Effector memory CD4-positive, alpha-beta T cell (primary cell): ENCODE measurements at places on chromosomes 1 and 21.

GRCh38 chr1:110235834-110236682 lies 25.9 kb downstream of the KCNC4 start:
- no peak overlapping the region for H3K4me3 ChIP-seq
- no peaks in the 10 kb centered on the region for H3K27me3 ChIP-seq
- H3K4me1 ChIP-seq, result no peaks in the 10 kb centered on the region
- DNase-seq, result no peak
- no peak overlapping the region for H3K27ac ChIP-seq

DNA sequence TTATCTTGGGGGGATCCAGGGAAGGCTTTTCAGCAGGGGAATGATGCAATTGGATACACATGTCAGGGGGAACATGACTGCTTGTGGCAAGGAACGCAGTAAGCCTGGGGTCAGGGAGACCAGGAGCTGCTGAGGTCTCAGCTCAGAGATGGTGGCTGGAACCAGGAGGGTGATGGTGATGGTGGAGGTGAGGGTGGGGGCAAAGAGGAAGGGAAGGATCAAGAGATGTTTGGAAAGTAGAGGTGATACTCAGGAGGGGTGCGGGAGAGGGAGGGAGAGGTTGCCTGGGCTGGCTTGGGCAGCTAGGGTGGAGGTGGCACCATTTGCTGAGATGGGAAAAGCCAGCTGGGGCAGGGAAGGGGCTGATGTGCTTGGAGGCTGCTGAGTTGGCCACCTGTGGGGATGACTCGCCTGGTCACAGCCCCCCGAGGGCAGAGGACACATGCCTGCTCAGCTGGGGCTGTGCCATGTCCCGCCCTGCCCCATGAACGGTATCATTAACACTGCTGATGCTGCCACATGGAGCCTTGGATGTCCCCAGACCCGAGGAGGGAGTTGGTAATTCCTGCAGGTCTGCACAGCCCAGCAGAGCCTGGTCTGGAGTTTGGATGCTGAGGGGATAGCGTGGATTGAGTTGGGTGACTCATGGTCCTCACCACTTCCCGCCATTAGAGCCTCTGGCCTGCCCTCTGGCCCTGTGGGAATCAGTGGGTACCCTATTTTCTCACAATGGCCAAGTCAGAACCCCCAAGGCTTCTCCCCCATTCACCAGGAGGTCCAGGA lies 6.3 kb upstream of the PADI1 start:
- no peaks in the 10 kb centered on the region for H3K36me3 ChIP-seq
- no peaks in the 10 kb centered on the region for H3K27me3 ChIP-seq
- no peak overlapping the region for H3K27ac ChIP-seq
- no peak for DNase-seq

DNA sequence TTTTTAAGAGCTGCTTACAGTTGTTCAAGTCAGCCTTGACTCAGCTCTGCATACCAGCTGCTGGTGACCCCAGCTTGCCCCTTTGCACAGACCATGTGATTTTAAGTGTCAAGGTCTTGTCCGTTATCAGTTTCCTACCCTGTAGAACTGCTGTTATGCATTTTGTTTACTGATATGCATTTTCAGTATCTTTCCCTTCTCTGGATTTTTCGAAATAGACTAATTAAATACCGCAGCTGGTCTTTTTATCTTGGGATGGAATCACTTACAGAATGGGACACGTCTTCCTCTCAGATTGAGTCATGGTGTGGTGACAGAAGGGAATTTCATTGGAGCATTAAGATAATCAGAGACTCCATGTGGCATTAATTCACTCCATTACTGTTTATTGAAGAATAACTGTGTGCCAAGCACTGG lies 145.6 kb downstream of the FMN2 start:
- no peak overlapping the region for H3K4me3 ChIP-seq
- no peak overlapping the region for H3K27ac ChIP-seq
- H3K36me3 ChIP-seq, result no peaks in the 10 kb centered on the region
- no peaks in the 10 kb centered on the region for H3K4me1 ChIP-seq

DNA sequence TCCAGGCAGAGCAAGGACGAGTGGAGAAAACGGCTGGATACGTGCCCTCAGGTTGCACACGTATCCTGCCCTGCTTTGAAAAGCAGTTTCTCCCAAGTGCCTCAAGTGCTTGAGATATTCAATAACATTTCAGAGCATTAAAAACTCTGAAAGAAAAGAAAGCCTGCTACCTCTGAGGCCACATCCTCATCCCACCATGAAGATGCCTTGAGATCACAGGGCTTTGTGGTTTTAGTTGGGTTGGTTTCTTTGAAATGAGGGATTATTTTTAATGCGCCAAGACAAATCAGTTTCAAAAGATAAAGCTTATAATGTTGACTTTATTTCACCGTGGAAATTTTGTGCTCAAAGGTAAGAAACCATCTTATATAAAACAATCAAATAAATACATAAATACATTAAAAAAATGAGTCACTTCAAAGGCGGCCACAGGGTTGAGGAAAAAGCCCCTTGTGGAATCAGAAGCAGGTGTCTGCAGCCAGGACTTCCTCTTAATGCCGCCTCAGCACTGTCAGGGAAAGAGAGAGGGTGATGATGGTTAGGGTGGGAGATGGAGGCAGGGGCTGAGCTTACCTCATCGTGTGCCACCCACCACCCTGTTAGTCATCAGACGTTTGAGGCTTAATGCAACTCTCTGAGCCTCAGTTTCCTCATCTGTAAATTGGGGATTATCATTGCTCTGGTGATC lies 1.4 kb downstream of the NPPB start:
- no peaks in the 10 kb centered on the region for H3K36me3 ChIP-seq
- H3K4me1 ChIP-seq, result no peaks in the 10 kb centered on the region
- H3K27me3 ChIP-seq, result peaks cover 30% of the 10 kb centered on the region
- no peak overlapping the region for H3K27ac ChIP-seq
- DNase-seq, result no peak

- DNase-seq, result no peak
- H3K4me3 ChIP-seq, result no peak overlapping the region
- H3K4me1 ChIP-seq, result no peaks in the 10 kb centered on the region
- no peaks in the 10 kb centered on the region for H3K36me3 ChIP-seq
- H3K27me3 ChIP-seq, result no peaks in the 10 kb centered on the region
Observed at GRCh38 chr1:227794817-227795192, 20.7 kb upstream of the PRSS38 start.

DNA sequence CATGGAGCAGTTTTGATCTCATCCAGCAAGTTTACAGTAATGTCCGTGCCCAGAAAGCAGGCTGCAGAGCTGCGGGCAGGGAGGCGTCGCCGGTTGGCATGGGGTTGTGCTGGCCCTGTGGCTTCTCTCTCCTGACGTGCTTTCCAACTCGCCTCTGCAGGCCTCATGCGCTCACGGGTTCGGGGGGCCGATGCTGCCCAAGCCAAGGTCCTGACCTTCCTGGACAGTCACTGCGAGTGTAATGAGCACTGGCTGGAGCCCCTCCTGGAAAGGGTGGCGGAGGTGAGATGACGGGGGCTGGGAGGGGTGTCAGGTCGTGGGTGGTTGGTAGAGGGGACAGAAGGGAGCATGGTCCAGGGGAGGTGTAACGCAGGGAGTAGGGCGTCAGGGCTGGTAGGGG lies 176.1 kb downstream of the GALNT2 start:
- H3K27me3 ChIP-seq, result no peaks in the 10 kb centered on the region
- peaks cover 10% of the 10 kb centered on the region for H3K36me3 ChIP-seq
- DNase-seq, result no peak
- H3K4me3 ChIP-seq, result no peak overlapping the region
- H3K27ac ChIP-seq, result no peak overlapping the region

GRCh38 chr21:33477066-33477465 lies 2.7 kb downstream of the TMEM50B start:
- peaks cover 10% of the 10 kb centered on the region for H3K4me1 ChIP-seq
- no peak overlapping the region for H3K4me3 ChIP-seq
- no peak for DNase-seq

DNA sequence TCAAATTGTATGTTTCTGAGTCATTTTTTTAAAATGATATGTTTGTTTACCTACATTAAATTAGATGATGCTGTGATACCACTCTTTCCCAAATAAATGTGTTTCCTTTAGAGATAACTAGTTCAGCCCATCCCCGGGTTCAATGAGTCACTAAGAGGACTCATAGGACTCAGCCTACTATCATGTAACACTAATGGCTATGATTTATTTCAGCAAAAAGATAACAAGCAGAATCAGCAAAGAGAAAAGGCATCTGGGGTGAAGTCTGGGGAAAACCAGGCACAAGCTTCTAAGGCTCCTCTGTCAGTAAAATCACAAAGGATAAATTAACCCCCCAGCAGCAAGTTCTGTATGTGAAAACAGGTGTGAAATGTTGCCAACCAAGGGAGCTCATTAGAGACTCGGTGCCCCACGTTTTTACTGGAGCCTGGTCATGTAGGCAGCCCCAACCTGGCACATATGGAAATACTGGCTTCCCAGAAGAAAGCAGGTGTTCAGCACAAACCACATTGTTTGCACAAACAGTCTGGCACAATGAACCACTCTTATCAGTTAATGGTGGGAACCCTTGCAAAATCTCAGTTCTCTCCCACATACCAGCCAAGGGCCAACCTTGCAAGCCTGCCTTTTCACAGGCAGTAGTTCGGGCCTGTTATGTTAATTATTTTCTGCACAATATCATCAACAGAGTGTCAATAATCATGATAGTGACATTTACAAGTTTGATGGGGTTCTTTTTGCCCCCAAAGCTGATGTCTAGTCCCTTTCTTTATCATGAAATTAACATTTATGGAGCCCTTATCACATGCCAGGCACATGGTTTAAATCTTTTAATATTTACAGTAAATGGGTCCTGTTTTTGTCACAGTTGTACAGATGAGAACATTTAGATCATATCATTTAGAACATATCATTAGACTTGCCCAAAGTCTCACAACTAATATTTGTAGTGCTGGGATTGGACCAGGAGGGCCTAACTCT lies 23.1 kb upstream of the CNN3 start:
- no peaks in the 10 kb centered on the region for H3K27me3 ChIP-seq
- no peaks in the 10 kb centered on the region for H3K36me3 ChIP-seq
- no peak overlapping the region for H3K4me3 ChIP-seq
- H3K4me1 ChIP-seq, result no peaks in the 10 kb centered on the region
- H3K27ac ChIP-seq, result no peak overlapping the region

DNA sequence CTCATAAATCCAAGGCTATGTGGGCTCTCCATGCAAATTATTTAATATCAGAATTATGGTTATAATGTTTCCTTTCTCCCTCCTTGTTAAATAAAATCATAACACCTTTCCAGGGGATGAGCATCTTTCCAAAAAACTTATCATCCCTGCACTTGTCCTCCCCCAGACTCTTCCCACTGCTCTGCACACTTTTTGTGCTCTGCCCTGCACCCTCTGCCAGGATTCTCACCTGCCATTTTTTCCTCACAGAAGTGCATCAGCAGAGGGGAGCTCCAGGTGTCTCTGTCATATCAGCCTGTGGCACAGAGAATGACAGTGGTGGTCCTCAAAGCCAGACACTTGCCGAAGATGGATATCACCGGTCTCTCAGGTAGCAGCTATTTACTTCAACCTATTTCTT lies 20.9 kb downstream of the SYT11 start:
- no peak for DNase-seq
- H3K36me3 ChIP-seq, result no peaks in the 10 kb centered on the region
- no peaks in the 10 kb centered on the region for H3K27me3 ChIP-seq

DNA sequence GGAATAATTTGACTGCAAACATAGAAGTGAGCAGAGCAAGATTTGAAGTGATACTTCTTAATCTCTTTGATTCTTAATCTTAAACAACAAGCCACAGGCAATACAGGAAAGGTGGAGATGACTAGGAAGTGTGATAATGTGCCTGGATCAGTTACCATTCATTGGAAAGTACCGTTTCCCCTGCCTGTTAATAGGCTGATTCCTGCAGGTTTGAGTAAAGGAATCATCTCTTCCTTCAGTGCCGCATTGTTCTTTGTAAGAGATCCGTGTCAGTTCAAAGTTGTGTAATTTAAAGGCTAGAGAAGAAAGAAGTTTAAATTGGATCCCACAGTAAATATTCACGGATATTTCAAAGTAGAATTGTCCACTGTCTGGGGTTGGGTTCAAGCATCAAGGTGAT lies 43.5 kb upstream of the BCL10 start:
- H3K27me3 ChIP-seq, result no peaks in the 10 kb centered on the region
- H3K4me1 ChIP-seq, result no peaks in the 10 kb centered on the region
- no peak overlapping the region for H3K4me3 ChIP-seq
- H3K36me3 ChIP-seq, result no peaks in the 10 kb centered on the region
- no peak for DNase-seq
- no peak overlapping the region for H3K27ac ChIP-seq

- peaks cover 2% of the 10 kb centered on the region for H3K36me3 ChIP-seq
- peak overlapping the region; percentile 100 for H3K4me3 ChIP-seq
- no peaks in the 10 kb centered on the region for H3K27me3 ChIP-seq
- DNase-seq, result no peak
- H3K27ac ChIP-seq, result peak overlapping the region; percentile 91
Observed at GRCh38 chr1:156115514-156116374, 1.2 kb downstream of the LMNA start.

DNA sequence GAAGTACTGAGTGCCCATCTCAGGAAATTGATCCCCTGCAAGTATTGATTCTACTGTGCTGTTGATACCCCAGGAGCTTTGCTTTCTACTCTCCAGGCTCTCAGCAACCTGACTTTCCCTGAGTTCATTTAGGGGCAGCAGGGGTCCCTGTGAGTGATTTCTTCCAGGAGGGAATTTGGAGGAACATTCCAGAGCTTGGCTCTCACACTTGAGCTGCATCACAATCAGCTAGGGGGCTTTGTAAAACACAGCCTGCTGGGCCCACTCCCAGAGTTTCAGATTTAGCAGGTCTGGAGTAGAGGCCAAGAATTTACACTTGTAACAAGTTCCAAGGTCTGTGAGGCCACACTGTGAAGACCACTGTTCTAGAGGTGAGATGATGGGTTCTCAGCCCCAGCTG lies 16.1 kb upstream of the ACTL8 start:
- no peak overlapping the region for H3K4me3 ChIP-seq
- no peaks in the 10 kb centered on the region for H3K36me3 ChIP-seq
- H3K27me3 ChIP-seq, result no peaks in the 10 kb centered on the region
- DNase-seq, result no peak

- peaks cover 11% of the 10 kb centered on the region for H3K27me3 ChIP-seq
- no peak for DNase-seq
- no peaks in the 10 kb centered on the region for H3K36me3 ChIP-seq
- no peak overlapping the region for H3K27ac ChIP-seq
- H3K4me3 ChIP-seq, result no peak overlapping the region
- H3K4me1 ChIP-seq, result peaks cover 4% of the 10 kb centered on the region
Observed at GRCh38 chr1:204828352-204828850, 42.3 kb upstream of the NFASC start.

DNA sequence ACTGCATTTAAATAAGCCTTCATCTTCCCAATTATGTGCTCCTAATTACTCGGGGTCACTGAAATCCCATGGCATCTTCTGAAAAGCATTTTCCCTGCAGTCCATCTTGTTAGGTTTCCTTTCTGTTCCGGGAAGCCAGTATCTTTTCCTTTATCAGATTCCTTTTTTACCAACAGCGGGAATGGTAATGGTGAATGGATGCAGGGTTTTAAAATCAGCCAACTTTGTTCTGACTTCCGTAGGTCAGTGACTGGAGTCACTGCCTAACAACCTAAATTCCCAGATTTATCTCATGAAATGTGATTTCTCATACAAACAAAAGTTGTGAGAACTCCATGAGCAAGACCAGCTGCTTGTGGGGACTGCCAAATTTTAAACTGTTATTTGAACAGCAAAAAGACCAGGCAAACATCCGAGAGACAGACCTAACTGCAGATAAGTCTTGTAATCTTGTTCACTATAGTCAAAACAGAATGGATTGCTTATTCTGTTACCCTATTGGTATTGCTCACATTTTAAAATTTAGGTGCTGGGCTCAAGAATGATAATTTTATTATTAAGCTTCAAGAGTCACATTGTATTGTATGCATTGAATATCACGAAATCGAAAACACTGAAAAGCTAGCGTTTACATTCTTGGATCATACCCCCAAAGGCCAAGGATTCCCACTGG lies 1.2 kb upstream of the RWDD3 start:
- H3K4me3 ChIP-seq, result peak overlapping the region; percentile 81
- no peak overlapping the region for H3K27ac ChIP-seq
- DNase-seq, result no peak
- peaks cover 3% of the 10 kb centered on the region for H3K27me3 ChIP-seq
- H3K36me3 ChIP-seq, result no peaks in the 10 kb centered on the region
